Hindlimb muscle (tissue), 1 donor: ENCODE measurements at places on chromosomes 13 and 19.

- no peak for DNase-seq
Measured at GRCh38 chr19:10417541-10418234, 2.6 kb upstream of the PDE4A start.

- DNase-seq: peak; percentile 38
Measured at GRCh38 chr19:461721-462551, 1.1 kb upstream of the SHC2 start.

- no peak for DNase-seq
Measured at GRCh38 chr19:38378866-38379265, 4.5 kb downstream of the PSMD8 start.

GRCh38 chr19:41351339-41352245 is 2.1 kb downstream of the TGFB1 start:
- DNase-seq: no peak

- no peak for DNase-seq
Measured at GRCh38 chr13:66266761-66267160, 963.4 kb downstream of the PCDH9 start.

GRCh38 chr19:1265615-1266128 is 3.5 kb upstream of the CIRBP start:
- no peak for DNase-seq

DNA sequence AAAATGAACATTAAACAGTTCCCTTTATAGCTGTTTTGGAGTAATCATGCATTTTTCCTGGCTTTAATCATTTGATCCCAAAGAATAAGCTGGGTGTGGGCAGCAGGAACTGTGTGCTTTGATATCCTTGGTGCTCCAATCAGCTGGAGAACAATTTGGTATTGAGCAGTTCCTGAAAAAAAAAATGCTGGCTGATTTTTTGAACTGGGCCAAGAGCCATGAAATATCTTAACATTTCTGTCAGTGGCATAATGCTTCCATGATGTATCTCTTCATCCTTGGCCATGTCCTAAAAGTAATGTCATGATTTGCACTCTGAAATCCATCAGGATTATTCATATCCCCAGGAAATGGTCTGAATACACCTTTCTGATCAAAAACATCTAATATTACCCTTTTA is 134.7 kb downstream of the LHFPL6 start:
- DNase-seq: no peak

DNA sequence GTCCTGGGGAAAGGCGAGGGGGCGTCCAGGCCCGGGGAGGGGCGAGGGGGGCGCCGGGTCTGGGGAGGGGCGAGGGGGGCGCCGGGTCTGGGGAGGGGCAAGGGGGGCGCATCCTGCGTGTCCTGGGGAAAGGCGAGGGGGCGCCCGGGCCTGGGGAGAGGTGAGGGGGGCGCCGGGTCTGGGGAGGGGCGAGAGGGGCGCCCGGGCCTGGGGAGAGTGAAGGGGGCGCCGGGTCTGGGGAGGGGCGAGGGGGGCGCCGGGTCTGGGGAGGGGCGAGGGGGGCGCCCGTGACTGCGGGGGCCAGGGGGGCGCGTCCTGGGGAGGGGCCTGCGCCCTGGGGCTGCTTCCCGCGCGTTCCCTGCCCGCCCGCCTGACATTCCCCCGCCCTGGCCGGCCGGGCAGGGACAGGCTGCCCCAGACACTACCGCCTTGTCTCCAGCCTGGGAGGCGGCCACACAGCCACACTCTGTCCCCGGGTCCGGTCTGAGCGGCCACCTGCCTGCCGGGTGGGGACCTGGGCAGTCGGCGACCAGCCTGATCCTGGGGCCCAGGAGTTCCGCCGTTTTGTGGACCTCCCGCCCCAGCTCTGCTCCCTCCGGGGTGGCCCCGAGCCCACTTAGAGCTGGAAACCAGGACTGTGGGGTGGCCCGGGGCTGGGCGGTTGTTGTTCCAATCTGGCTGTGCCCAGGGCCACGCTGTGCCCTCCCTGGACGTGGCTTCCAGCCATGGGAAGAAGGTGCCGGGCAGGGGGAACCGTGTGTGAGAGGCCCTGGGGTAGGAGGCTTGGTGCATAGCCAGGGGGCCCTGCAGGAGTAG is 11.8 kb downstream of the PALM start:
- no peak for DNase-seq

GRCh38 chr19:47020132-47020805 is 632 bp downstream of the NPAS1 start:
- DNase-seq: no peak

- DNase-seq: peak; percentile 34
Measured at GRCh38 chr19:32570081-32570785, 10.8 kb upstream of the PDCD5 start.

GRCh38 chr13:113667771-113668490 is 912 bp downstream of the GRK1 start:
- no peak for DNase-seq

DNA sequence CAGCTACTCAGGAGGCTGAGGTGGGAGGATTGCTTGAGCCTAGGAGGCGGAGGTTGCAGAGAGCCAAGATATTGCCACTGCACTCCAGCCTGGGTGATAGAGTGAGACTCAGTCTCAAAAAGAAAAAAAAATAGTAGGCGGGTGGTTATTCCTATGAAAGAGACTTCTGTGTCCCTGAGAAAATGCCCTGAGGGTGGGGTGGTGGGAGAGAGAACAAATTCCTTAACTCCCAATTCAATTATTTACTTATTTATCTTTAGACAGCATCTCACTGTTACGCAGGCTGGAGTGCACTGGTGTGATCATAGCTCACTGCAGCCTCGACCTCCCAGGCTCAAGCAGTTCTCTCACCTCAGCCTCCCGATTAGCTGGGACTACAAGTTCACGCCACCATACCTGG is 10.3 kb upstream of the EEF2 start:
- no peak for DNase-seq

DNA sequence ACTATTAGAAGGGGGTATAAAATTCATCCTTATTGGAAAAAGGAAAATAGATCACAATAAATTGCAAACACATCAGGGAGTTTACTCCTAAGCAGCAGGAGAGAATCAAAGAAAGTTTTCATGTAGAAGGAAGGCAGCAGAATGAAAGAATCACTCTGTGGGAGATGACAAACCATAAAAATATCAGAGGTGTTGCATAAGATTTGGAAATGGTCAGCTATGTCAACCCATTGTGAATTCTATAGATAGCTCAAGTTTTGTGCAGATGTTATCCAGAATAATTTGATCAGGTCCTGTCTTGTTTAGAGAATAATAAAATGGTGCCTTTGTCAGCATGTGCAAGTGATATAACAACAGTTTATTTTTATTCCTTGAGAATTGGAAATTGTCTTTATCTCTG is 622.4 kb downstream of the DCT start:
- no peak for DNase-seq
